ENCODE measurements at places on chromosomes 2 and 18.

DNA sequence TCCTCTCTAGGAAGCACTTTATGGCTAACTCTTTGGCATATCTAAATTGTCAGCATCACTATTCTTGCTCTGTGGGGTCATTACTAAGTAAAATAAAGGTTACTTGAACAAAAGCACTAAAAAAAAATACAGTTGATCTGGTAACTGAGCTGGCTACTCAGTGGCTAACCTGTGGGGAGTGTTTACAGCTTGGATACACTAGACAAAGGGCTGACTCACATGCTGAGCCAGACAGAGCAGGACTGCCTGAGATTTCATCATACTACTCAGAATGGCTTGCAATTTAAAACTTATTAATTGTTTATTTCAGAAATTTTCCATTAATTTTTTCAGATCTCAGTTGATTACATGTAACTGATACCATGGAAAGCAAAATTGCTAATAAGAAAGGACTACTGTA lies 1690.4 kb upstream of the SLC39A10 start:
- DNase-seq: peak; percentile 4

DNA sequence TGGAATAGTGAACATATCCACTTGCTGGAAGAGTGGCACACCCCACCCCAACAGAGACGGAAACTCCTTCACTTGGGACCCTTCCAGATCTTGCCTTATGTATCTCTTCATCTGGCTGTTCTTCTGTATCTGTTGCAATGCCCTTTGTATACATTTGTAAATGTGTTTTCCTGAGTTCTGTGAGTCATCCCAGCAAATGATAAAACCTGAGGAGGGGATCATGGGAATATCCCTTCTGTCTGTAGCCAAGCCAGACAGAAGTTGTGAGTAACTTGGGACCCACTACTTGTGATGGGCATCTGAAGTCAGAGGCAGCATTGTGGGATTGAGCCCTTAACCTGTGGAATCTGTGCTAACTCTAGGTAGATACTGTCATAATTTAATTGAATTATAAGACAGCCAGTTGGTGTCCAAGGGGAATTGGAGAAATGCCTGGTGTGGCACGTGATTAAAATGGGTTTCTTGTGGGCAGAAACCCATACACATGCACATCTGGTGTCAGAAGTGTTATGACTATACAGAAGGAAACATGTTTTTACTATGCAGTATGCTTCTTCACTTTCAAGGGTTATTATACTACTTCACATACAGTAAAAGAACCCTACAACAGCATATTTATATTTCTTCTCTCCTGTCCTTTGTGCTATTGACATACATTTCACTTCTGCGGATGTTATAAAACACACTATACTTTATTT lies 32.3 kb upstream of the TMEM247 start:
- DNase-seq: no peak

- DNase-seq: no peak
Observed at GRCh38 chr2:56739413-56739812, 555.6 kb downstream of the CCDC85A start.

GRCh38 chr18:13635046-13635445 lies 91.3 kb downstream of the FAM210A start:
- no peak for DNase-seq

DNA sequence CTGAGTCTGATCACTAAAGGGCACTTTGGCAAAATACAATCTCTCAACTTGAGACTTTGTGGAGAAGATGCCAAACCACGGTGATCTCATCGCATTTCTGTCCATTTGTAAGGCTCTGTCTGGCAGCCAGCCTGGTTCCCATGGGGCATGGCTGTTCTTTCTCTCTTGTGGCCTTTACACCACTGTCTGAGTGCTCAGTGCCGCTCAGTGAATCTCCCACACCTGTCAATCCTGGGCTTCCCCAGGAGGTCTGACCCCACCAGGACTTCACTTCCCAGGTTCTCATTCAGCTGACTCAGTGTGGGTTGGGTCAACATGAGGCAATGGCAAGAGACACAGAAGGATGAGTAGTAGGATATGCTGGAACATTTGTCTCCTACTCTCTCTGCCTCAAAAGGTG lies 96.8 kb upstream of the TRIB2 start:
- DNase-seq: no peak

GRCh38 chr2:70664525-70664924 lies 103.5 kb downstream of the ADD2 start:
- DNase-seq: no peak

DNA sequence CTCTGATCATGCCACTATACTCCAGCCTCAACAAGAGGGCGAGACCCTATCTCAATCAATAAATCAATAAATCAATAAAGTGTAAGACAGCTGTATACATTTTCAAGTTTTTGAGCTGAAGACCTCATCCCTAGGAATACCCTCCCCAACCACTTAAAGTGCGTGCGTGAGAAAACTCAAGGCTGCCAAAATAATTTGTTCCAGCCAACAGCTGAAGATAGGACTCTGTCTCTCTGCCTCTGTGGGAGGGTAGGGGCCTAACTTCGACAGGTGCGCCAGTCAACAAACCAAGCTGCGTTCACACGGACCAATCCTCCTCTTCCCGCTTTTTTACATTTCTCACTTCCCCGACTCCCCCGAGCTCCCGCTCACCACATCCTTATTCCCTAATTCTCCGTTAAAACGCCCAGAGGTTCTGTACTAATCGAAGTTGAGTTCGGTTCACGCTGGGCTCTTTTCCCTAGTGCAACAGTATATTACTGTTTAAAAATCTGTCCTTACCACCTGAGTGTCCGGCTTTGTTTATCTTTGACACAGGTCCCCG lies 618 bp downstream of the POLR2D start:
- peak; percentile 31 for DNase-seq

DNA sequence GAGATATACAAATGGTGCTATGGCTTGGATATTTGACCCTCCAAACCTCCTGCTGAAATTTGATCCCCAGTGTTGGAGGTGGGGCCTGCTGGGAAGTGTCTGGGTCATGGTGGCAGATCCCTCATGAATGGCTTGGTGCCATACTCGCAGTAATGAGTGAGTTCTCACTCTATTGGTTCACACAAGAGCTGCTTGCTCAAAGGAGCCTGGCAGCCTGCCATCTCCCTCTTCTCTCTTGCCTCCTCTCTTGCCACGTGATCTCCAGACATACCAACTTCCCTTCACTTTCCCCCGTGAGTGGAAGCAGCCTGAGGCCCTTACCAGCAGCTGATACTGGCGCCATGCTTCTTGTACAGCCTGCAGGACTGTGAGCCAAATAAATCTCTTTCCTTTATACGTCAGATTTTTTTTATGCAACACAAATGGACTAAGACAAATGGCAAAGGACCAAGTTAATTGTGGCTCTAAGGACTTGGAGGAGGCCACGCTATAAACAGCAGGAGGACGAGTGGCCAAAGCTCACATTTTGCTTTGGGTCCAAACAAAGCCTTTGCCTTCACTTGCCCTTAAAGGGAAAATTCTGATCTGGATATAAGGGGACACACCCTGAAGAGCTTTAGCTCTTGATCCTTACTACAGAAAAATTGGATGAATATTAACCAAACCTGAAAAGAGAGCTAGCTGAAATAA lies 214.7 kb downstream of the SS18 start:
- DNase-seq: no peak

- no peak for DNase-seq
Observed at GRCh38 chr2:162058973-162059668, 14.9 kb downstream of the DPP4 start.

- no peak for DNase-seq
Observed at GRCh38 chr2:24785671-24786321, 7.4 kb downstream of the PTRHD1 start.

DNA sequence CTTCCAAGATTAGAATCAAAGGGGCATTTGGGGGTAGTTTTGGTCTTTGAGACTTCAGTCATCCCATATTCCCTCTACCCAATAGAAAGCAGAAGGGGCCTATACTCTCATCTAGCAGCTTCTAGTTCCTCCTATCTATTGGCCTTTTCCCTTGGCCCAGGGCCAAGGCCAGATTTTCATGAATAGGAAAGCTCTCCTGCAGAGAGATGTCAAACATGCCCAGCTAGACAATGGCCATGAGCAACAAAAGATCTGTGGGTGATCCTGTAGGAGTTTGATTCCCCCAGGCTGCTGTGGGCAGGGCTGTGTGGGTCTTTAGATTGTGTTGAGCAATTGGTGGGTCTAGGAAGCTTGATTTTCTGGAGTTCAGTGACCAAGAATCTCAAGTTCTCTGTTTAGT lies 2.9 kb upstream of the ADCYAP1 start:
- no peak for DNase-seq

GRCh38 chr2:191607096-191607495 lies 70.8 kb upstream of the NABP1 start:
- DNase-seq: no peak

GRCh38 chr2:120522151-120522751 lies 176.3 kb downstream of the INHBB start:
- no peak for DNase-seq

DNA sequence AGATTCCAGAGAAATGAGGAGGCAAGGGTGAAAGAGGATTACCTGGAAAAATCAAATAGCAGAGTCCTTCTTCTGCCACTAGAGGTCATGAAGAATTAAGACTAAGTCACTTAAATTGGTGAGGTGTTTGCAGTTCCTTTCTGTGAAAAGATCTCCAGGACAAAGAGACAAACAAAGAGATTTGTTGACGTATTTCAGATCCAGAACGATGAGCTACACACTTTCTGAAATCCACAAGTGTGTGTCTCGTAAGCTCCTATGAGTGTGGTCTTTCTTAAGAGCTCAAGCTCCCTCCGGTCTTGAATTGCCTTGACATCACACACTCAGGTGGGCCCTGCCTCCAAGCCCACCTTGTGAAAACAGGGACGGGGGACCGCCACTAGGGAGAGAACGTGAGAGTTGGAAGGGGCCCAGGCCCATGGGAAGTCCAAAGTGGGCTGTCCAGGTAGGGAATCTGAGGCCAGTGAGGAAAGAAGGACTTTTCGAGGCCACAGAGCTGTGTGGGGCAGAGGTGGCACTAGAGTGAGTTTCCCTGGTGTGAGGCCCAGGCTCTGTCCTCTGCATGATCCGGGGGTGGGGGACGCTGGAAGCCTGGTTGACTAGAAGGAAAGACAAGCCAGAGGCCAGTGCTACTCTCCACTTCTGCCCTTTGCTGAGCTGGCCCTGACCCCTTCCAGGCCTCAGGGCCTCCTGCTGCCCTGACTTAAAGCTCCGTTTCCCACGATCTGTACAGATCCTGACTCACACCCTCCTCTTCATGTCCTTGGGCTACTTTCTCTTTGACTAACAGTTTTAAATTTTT lies 168.1 kb upstream of the NCK2 start:
- DNase-seq: peak; percentile 20

DNA sequence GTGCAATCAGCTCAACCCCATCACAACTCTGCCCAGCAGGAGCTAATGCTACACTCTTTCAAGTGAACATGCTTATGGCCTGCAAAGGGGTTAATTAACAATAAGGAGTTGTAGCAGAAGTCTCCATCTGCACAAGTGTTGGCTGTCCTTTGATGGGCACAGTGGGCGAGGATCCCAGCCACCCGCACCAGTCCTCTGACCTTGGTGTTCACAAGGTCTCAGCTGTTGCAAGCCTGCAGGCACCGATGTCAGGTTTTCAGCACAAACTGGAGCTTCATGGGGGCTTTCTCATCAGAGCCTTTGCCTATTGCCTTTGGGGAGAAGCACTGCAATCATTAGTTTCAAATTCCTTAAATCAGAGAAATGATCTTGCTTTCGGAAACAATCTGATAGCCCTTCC lies 60.9 kb upstream of the TMEM178A start:
- no peak for DNase-seq

DNA sequence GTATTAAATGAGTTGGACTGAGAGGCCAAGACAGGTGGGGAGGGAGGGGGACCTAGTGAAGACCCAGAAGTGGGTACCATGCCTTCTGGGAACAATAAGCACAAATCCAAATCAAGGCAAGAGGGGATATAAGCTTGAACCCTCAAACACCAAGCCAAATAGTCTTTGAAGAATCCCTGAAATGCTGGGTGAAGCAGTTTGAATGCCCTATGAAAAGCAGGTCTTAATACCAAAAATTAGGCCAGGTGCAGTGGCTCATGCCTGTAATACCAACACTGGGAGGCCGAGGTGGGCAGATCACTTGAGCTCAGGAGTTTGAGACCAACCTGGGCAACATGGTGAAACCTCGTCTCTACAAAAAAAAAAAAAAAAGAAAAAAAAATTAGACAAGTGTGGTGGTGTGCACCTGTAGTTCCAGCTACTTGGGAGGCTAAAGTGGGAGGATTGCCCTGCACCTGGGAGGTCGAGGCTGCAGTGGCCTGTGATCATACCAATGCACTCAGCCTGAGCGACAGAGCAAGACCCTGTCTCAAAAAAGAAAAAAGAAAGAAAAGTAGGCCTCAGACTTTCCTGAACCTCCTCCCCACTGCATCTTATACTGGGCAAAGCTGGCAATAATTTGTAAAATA lies 3.5 kb downstream of the PCBP1 start:
- no peak for DNase-seq

GRCh38 chr2:135043345-135043744 lies 3.9 kb downstream of the MAP3K19 start:
- DNase-seq: no peak

GRCh38 chr18:616380-616995 lies 19.7 kb downstream of the CLUL1 start:
- DNase-seq: no peak

GRCh38 chr2:127634066-127634617 lies 11.8 kb upstream of the GPR17 start:
- no peak for DNase-seq

- no peak for DNase-seq
Observed at GRCh38 chr2:7835693-7836680, 845.9 kb upstream of the ID2 start.

- DNase-seq: no peak
Observed at GRCh38 chr18:7830468-7830867, 263.4 kb downstream of the PTPRM start.
